CD4-positive, alpha-beta T cell treated with Interleukin-4 for 4 hours (primary cell): ENCODE measurements at places on chromosomes 7 and 10.

GRCh38 chr7:88289564-88290025 is 17.1 kb downstream of the STEAP4 start:
- DNase-seq = no peak

- peak; percentile 25 for DNase-seq
Measured at GRCh38 chr7:135508883-135509588, 866 bp downstream of the CNOT4 start.

DNA sequence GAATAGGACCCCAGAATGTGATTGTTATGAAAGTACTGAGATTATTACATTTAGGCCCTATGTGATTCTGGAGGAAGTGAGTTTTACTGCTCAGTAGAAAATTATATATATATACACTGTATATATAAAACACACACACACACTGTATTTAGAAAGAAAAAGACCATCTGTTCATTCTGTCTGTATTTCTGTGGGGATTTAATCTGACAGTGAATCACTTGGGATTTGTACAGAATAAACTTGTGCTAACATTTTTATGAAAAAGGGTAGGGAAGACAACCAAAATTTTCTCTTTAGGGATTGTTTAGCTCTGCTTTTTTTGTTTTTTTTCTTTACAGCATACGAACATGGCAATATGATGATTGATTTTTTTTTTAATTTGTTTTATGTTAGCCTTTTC is 142.7 kb downstream of the EXOC4 start:
- no peak for DNase-seq

- DNase-seq = no peak
Measured at GRCh38 chr10:31100115-31100601, 68.5 kb upstream of the ZNF438 start.

GRCh38 chr7:118005026-118005425 is 131.8 kb upstream of the CTTNBP2 start:
- no peak for DNase-seq

DNA sequence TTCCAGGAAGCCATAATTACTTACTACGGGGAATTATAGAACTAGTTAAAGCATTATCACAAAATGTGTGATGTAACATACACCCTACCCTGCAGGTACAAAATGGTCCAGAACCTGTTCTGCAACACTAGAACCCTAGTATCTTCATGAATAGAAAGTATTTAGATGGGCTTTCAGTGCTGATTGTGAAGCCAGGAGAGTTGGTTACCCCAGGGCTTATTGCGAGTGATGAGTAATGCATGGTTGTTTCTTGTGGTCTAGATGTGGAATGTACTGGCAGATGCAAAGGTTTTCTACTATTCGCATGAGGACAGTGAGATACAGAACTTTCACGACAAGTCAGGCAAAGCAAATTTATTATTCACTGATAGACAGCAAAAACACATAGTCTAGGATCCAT is 33.6 kb upstream of the AGR3 start:
- DNase-seq = no peak

DNA sequence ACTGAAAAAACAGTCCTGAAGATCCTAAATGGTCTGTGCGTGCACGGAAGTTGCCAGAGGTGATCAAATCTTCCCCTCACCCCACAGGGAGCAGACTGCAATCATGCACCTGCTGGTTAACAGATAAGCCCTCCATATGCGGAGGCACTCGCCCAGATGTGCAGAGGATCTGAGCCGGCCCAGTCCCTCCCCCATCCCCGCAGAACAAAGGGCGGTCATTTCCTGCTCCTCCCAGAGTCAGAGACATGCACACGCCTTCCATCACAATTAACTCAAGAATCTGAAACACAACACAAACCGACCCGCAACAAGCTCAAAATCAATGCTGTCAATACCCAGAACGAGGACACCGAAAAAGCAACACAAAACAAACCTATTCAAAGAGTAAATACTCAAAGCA is 24.2 kb downstream of the CRTAC1 start:
- DNase-seq = no peak

- DNase-seq = peak; percentile 52
Measured at GRCh38 chr7:99386584-99387238, 12.2 kb downstream of the ARPC1B start.
